ENCODE measurements at places on chromosomes 7 and 10.
A peak's percentile ranks its signal among the peaks of the same experiment; 100 is the strongest.

GRCh38 chr7:129394982-129395914 lies 39.0 kb upstream of the STRIP2 start:
- DNase-seq: no peak

- DNase-seq: no peak
These were observed 143.3 kb downstream of the KCNMA1 start for GRCh38 chr10:77494327-77494726.

- DNase-seq: peak; percentile 50
These were observed 17.0 kb downstream of the PRKCQ start for GRCh38 chr10:6563075-6563474.

DNA sequence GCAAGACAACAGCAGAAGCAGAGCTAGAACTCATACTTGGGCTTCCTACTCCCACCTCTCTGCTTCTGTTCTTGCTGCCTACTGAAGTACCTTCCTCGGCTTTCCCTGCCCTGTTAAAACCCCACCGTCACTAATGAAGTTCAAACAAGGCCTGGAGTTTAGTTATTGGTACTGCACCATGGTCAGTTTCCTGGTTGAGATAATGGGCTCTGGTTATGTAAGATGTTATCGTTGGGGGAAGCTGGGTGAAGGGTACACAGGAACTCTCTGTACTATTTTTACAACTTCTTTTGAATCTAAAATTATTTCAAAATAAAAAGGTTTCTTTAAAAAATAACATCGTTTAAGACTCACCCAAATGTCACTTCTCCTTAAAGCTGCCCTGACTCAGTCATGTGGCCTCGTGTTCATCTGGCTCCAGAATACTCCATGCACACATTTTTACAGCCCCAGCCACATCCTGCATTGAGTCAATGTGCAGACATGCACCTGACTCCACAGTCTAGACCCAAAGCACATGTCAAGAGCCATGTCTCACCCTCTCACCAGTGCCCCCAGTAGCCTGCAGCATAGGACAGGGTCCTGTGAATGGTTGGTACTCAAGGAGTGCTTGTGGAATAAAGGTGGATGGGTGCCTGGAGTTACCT lies 36.9 kb upstream of the AQP1 start:
- DNase-seq: no peak

GRCh38 chr7:94050046-94050445 lies 45.9 kb upstream of the BET1 start:
- no peak for DNase-seq

DNA sequence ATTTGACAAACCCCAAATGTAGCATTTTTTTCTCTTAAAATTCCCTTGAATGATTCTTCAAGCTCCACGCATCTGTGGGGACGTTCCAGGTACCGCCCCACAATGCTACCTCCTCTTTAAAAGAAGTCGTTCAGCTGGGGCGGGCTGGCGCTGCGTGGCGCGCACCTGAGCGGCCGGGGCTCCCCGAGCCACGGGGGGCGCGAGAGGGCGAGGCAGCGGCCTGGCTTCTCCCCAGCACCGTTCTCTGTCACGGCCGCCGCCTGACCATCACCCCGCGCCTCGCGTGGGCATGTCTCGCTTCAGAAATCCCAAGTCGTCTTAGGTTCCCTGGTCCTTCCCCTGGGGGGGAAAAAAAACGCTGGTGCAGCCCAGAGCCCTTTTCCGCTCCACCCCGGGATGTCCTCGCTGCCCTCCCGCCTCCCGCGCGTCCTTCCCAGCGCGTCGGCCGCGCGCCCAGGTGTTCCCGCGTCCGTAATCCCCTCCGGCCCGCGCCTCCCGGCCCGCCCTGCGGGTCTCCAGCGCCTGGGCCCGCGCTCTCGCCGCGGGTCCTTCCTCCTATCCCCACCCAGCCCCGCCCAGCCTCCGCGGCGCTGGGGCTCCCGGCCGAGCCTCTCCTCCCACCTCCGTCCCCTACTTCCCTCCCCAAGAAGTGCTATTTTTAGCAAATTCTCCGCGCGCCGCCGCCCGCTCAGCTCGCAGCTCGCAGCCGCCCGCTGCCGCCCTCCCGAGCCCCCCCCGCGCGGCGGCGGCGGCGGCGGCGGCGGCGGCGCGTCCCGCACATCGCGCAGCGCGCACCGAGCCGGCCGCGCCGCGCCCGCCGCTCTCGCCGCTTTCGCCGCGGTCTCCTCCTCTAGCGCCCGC lies 58.7 kb upstream of the PRPS1L1 start:
- no peak for DNase-seq

All from stimulated activated CD4-positive, alpha-beta T cell treated with anti-CD3 and anti-CD28 coated beads, Interleukin-12 subunit alpha, Interleukin-12 subunit beta, amount 100 ng/mL, for 24 hours (primary cell).